Stimulated activated CD4-positive, alpha-beta T cell treated with anti-CD3 and anti-CD28 coated beads, TNF-alpha, amount 100 ng/mL, for 1 hour (primary cell): ENCODE measurements at places on chromosomes 7 and 10.

GRCh38 chr7:54823776-54824175 is 64.8 kb upstream of the SEC61G start:
- DNase-seq, result no peak

DNA sequence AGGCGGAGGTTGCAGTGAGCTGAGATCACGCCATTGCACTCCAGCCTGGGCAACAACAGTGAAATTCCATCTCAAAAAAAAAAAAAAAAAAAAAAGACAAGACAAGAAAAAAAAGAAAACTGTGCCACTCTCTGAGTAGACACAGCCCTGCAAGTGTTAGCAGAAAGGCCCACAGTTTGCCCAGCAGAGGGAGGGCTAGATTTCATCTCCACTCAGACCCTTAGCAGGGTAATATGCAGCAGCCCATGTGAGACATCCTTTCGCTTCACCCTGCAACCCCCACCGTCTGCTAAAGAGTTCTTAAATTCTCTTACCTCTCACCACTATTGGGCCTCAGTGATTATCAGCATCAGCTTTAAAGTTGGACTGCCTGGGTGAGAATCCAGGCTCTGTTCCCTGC is 38.2 kb downstream of the CTNNA3 start:
- DNase-seq, result no peak

DNA sequence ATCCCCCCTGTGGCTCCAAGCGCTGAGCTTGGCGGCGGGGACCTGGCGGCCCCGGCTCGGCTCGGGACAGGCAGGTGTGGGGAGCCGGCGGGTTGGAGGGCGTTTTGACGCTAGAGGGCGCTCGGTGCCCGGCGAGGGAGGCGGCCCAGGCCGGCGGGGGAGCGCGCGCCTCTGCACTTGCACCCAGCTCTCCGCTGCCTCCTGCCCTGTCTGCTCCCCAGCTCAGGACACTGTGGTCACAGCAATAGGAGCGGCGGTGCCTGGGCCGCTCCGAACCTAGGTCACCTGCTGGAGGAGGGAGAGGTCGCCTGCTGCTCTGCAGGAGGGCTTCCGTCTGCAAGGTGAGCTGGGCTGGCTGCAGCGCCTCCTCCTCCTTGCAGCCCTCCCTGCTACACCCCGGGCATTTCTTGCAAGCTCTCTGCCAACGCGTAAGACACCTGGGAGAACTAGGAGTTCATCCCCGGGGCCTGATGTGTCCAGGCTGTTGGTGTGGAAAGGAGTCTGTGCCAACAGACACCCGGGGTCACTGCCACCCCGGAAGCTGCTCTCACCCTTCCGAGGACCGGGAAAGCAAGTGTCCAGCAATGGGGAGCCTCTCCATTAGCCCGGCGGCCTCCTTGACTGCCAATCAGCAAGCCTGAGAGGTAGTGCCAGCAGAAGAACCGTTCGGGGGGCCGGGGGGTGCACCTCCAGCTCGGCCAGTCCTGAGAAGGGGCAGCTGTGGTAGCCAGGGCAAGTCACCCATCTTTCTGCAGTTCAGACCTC is 620.4 kb downstream of the GALNT17 start:
- no peak for DNase-seq

GRCh38 chr10:30591249-30591670 is 38.3 kb downstream of the LYZL2 start:
- no peak for DNase-seq

- no peak for DNase-seq
Measured at GRCh38 chr10:63396133-63396761, 69.5 kb downstream of the JMJD1C start.

GRCh38 chr10:70549962-70550458 is 52.5 kb downstream of the PRF1 start:
- DNase-seq, result peak; percentile 58

DNA sequence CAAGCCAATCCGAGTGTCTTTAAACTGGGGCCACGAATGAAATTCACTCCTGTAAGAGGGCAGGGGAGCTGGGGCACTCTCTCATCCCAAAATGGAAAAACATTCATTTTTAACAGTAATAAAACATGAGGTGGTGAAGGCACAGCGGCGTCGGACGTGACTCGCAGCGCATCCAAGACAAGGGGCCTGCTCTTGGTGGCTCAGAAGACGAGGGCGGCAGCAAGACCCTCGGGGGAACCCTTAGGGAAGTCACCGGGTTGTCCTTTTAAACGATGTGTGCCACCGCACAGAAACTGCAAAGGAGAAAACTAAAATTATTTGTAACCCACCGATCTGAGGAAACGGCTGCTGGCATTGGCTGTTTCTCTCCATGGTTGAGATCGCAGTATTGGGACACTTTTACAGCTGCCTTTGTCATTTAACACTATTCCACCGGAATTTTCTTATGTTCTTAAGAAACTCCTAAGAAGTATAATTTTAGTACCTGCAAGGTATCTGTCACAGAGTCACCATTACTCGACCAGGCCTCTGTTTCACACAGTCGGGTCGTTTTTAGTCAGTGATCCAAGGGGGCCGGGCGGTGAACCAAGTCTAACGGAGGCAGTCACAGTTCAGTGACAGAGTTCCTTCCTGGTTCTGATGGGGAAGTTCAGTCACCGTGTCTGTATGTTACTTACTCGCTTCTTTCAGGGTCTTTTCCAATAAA is 159.3 kb downstream of the PTPRN2 start:
- no peak for DNase-seq

GRCh38 chr7:43430411-43430810 is 152.5 kb upstream of the STK17A start:
- DNase-seq, result no peak

DNA sequence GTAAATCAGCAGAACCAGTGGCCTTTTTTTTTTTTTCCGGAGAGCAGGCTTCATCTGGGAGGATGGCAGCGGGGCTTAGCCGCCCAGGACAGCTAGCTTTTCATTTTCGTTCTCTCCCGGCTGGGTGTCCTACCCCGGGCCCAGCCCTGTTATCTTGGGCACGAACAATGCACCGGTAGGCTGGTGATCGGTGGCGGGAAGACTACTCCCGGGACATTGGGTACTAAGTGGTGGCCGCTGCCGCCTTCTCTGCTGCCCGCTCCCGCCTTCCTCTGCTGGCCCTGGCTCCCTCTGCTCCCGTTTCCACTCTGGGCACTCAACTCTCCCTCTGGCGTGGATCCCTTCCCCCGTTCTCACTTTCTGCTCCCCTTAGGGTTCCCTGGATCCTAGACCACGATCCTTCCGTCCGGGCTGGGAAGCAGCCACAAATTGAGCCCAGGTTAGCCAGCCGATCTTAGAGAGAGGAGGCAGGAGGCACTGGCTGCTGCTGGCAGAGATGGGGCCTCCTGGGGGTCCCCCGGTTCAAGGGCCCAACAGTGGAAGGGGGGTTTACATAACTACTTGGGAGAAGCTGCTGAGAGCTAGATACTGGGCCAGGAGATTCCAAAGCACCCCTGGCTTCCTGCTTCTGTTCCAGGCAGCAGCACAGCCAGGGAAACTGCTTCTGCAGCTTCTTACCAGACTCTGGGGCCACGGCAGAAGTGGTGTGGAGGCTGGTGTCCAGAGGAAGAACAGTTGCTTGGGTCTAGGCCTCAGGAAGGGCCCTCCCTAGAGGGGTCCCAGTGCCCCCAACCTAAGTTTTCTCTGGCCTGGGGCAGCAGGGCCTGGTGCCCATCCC is 1.8 kb downstream of the TLX1 start:
- DNase-seq, result no peak

DNA sequence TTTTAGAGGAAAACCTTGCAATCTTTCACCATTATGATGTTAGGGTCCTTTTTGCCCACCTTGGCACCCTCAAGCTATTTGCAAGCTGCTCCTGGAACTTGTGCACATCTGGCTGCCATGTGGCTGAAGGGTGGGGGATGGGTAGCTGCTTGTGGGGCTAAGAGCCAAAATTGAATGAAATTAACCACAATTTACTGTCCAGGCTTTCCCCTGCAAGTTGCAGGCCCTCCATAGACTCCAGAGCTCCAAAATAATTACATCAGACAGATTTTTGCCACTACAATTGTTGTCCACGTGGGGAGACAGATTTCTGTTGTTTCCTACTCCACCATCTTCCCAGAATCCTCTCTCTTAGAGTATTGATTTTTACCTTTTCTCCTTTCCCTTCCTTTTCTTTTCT is 19.1 kb downstream of the PI4K2A start:
- no peak for DNase-seq

DNA sequence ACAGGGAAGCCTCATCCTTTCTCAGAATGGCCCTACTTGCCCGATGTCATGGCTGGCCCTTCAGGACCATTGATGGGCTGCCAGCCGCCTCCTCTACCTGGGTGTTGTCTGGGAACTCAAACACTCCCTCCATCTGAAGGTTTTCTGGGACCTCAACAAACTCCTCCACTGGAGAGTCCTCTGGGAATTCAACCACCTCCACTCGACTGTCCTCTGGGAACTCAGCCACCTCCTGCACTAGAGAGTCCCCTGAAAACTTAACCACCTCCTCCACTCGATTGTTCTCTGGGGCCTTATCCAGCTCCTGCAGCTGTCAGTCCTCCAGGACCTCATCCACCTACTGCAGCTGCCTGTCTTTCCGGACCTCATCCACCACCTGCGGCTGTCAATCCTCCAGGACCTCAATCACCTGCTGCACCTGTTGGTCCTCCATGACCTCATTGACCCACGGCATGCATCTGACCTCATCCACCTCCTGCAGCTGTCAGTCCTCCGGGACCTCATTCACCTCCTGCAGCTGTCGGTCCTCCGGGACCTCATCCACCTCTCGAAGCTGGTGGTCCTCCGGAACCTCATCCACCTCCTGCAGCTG is 37.1 kb downstream of the MAT1A start:
- DNase-seq, result no peak

DNA sequence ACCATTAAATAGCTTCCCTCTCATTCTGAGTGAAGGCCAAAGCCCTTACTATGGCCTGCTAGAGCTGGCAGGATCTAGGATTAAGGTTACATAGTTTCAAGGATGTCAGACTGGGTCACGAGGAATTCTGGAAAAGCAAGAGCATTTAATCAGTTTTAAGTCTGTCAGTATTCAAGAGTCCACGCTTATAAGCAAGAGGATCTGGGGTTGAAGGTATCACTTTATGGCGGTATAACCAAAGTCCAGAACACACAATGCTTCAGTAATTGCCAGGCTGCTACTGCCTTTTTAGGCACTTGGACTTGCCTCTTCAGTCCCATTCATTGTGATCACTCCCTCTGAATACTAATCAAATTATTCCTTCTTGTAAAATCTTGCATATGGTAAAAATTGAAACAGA is 101.0 kb downstream of the HBP1 start:
- DNase-seq, result no peak

DNA sequence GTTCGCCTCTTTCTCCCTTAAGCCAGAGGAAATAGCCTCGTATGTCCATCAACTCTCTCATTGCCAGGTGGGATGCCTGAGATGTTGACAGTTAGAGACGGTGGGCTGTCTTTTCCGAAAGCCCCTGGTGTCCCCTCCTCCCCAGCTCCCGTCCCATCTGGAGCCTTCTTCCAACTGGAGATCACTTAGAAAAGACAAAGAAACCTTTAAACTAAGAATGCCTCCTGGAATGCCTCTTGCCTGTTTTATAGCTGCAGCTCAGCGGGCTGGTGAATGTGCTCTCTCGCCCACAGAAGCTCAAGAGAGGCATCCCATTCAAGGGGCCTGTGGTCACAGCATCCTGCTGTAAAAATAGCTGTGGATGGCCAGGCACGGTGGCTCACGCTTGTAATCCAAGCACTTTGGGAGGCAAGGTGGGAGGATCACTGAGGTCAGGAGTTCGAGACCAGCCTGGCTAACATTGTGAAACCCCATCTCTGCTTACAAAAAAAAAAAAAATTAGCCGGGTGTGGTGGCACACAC is 5.2 kb upstream of the MYL10 start:
- no peak for DNase-seq

- DNase-seq, result no peak
Measured at GRCh38 chr7:70387217-70387616, 744.7 kb upstream of the GALNT17 start.

DNA sequence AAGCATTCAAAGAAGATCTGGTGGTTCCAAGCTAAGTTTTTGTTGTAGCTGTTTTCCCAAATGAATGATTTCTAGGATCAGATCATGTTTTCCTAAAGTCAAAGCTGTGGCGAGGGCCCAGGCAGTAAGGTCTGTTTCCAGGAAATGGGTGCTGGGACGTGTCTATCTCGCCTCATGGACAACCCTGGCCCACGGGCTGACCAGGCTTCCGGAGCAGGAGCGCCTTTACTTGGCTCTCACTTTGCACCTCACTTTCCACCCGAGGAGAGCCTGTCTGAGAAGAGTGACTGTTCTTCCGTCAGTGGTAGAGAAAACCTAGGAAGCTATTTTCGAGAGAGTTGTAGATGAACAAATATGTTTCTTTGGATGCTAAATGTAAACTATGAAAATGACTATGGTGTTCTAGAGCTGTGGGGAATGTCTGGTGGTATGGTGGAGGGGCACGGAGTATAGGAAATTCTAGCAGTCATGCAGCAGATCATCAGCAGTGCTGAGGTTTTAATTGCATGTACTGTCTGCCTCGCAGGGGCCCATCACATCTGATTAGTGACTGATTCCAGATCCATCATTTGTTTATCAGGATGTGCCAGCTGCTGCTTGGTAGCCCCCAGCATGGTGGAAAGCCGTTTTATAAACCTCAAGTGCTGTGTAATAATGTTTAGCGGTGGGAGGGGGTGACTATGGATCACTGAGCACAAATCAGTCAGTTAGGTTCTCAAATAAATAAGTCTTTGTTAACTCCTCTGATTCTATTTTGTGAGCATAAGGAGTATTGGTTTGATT is 66.6 kb downstream of the VWC2 start:
- DNase-seq, result no peak

DNA sequence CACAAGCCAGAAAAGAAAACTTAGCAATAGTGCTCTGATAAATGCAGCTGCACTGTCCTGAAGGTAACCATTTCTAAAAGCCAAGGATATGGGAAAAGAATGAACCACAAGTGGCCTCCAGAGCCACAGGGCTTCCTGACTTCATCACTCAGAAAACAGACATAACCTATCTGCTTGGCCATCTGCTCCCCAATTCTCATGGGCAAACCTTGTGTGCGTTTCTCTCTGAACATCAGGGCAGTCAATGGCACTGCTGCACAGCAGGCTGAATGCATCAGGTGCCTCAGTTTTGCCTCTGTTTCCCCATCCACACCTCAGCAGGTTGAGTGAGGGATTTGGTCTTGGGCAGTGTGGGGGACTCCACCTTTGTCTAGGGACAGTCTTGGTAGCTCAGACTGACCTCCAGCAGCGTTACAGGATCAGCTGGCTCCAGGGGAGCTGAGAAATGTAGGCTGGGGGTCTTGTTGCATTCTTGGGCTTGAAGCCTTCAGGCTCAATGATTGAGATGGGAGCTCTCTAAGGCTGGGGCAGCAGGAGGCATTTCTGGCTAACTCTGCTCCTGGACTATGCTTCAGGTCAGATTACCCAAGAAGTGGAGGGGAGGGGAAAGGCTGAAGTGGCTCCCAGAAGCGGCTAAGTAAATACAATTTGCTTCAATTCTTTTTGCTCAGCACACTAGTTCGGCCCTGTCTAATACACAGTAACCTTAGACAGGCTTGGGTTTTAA is 23.6 kb upstream of the PDLIM1 start:
- no peak for DNase-seq

GRCh38 chr10:82618007-82618406 is 743.0 kb downstream of the NRG3 start:
- no peak for DNase-seq

- no peak for DNase-seq
Measured at GRCh38 chr10:132410056-132410778, 13.2 kb downstream of the PWWP2B start.
